ENCODE measurements at places on chromosomes 2 and 18.
A peak's percentile ranks its signal among the peaks of the same experiment; 100 is the strongest.

DNA sequence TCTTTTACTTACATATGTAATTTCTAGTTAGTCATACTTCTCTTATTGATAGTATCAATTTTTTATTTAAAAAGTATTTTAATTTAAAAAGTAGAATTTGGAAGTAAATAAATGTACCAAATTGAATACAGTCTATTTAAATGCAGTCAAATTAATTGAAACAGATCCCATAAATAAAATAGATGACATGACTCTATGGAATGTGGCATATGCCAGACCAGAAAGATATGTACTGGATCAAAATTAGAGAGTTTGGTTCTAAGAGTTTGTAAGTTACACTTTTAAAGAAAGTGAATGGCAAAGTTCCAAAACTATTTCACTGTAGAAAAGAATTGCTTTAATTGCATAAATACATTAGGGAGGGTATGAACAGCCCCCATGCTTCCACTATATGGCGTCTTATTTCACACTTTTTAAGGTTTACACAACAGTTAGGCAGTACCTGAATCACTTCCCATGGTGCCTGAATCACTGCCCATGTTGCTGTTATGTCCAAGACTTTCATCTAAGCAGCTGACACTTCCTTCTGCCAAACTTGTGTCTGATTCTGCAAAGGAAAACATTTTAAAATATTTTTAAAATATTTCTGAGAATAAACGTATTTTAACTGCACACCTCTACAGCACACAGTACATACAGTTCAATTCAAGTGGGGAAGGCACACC lies 25.2 kb downstream of the IFIH1 start:
- DNase-seq: peak; percentile 34

DNA sequence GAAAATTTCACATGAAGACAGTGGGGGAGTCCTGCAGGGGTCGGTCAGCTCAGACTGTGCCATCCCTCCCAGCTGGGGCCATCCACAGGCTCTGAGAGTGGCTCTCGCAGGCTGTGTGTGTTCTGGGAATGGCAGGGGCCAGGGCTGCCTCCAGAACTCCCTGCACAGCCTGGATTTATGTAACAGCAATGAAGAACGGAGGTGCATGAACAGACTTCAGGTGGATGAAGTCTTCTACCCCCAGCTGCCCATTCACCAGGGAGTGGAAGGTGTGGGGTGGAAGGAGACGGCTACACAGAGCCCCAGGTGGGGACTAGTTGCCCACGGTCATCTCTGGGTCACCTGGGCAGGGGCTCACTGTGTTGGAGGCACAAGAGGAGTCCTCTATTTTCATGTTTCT lies 56.1 kb upstream of the HDAC4 start:
- DNase-seq: no peak

- no peak for DNase-seq
Measured at GRCh38 chr18:9700261-9700796, 7.8 kb upstream of the RAB31 start.

DNA sequence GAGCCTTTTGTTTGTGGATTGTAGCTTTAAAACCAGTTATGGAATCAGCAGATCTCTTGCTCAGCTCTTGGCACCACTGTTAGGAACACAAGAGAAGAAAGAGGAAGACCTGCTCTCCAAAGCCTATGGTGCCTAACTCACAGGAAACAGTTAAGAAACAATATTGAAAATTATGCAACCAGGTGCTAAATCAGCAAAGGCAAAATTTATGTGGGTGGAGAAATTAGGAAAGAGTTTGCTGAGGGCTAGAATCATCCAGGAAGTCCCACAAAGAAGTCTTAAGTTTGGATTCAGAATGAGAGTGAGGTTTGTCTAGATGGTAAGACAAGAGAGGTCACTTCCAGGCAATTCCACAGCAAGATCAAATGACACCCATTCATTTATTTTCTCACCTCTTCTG lies 49.4 kb downstream of the AOX1 start:
- no peak for DNase-seq

DNA sequence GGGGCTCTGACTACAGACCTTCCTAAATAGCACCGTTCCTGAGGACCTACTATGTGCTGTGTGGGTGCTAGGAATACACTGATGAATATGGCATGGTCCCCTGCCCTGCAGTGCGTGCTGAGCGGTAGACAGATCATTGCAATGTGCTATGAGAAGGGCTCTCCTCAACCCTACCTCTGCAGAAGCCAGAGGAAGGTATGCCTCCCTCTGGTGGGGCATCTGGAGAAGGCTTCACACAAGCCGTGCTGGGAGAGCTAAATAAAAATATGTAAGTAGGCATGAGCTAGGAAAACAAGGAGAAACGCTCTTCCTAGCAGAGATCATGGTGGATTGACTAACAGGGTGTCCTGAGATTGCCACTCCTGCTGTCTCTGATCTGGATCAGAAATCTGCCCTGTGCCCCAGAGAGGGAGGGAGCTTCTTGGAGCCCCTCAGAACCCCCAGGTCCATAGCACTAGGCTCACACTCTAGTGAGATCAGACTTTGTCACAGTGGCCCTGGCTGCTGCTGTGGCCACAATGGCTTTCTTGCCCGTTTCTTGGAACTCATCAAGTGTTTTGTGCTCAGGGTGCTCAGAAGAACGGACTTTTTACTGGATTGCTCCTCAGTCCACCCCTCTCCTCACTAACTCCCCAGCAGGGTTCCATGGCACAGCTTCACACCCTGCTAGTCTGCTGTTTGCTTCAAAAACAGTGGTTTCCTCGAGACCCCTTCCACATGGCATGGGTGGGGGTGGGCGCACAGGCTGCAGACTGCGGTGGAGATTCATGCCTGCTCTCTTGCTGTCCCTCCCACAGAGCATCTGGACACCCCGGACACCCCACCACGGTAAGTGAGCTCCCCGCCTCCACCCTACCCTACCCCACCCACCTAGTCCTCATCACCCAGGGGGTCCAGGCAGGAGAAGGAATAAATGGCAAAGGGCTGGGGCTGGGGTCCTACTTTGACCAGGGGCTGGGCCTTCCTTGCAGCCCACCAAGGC lies 14.2 kb downstream of the SIGLEC15 start:
- peak; percentile 91 for DNase-seq

GRCh38 chr2:109335631-109336176 lies 206.7 kb downstream of the SH3RF3 start:
- DNase-seq: peak; percentile 84

GRCh38 chr18:46478796-46479195 lies 178.2 kb downstream of the LOXHD1 start:
- DNase-seq: no peak

DNA sequence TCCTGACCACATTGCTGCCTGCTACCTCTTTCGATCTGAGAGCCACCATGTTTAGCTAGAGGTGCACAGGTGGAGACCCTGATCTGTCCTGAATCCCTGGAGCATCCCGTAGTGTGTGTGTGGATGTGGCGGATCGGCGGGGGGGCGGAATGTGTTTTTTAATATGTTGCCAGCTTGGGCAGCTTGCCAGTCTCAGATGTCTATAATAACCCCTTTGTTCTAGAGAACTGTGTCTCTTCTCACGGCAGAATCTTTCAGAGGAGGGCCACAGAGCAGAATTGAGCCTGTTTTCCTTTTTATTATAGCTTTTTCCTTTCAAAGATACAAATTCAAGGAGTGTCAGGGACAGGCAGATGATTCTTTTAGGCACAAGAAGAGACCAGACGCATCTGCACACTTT lies 934.1 kb upstream of the KLHL29 start:
- no peak for DNase-seq

- no peak for DNase-seq
Measured at GRCh38 chr2:190637903-190638618, 10.8 kb upstream of the NAB1 start.

DNA sequence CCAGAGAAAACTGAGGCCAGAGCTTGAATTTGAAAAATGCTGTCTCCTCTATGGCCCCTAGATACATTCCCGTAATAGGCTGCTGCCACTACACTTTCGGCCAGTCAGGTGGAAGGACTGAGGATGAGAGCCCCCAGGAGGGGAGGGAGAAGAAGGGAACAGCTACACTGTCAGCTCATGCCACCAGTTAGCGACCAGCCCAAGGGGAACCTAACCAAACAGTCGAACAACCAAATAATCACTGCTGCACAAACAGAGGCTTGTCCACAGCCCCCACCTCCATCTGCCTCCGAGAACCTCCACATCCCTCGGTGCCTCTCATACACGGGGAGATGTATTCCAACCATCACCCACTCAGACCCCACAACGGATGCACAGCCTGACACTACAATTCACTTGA lies 7.3 kb downstream of the ZNF516 start:
- no peak for DNase-seq

DNA sequence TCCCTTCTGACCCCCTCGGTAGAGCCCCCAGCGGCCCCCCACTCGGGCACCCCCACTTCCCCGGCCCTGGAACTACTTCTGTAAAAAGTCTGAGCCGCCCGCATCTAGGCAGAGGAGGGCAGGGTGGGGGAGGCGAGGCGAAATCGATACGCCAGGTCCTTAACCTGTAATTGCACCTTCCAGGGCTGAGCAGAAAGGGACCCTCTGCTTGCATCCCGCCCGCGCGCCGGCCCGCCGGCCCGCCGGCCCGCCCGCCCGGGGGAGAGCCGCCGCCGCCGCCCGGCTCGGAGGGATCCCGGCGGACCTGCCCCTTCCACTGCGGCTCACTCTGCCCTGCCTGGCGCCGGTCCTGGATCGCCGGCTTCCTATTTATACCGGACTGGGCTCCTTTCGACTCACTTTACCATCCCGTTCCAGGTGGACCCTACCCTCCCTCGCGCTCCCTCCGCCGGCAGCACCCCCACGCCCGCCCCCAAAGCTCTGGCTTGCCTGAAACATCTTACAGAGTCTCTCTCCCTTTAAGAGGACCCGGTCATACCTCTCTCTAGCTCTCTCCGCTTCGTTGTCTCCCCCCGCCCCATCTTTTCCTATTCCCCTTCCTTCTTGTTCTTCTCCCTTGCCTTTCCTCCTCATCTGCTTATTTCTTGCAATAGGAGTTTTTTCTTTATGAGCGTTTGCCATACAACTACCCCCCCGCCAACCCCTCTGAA lies 797 bp downstream of the KLHL14 start:
- DNase-seq: no peak

DNA sequence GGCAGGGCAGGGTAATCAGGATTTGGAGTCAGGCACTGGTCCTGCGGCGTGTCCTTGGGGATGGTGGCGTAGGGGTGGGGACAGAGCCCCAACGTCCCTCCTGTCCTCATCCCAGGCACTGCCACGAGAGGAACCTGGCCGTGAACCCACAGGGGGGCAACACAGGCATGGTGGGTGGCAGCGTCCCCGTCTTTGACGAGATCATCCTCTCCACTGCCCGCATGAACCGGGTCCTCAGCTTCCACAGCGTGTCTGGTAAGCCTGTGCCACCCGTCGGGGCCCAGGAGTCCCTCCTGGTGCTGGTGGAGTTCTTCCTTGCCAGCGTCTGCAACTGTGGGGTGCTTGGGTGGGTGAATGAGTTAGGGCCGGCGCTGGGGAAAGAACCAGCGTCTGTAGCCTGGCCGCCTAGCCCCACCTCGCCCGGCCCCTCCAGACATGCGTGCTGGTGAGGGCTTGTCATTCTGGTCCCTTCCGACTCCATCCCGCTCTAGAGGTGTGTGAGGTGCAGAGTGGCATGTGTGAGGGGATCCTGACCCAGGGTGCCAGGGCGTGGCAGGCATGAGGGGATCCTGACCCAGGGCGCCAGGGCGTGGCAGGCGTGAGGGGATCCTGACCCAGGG lies 8.0 kb downstream of the D2HGDH start:
- no peak for DNase-seq

GRCh38 chr18:70464343-70465114 lies 175.7 kb downstream of the SOCS6 start:
- DNase-seq: peak; percentile 81

- DNase-seq: no peak
Measured at GRCh38 chr2:18517386-18517785, 43.1 kb downstream of the RDH14 start.

GRCh38 chr2:37459095-37459981 lies 114.9 kb downstream of the QPCT start:
- DNase-seq: peak; percentile 86

DNA sequence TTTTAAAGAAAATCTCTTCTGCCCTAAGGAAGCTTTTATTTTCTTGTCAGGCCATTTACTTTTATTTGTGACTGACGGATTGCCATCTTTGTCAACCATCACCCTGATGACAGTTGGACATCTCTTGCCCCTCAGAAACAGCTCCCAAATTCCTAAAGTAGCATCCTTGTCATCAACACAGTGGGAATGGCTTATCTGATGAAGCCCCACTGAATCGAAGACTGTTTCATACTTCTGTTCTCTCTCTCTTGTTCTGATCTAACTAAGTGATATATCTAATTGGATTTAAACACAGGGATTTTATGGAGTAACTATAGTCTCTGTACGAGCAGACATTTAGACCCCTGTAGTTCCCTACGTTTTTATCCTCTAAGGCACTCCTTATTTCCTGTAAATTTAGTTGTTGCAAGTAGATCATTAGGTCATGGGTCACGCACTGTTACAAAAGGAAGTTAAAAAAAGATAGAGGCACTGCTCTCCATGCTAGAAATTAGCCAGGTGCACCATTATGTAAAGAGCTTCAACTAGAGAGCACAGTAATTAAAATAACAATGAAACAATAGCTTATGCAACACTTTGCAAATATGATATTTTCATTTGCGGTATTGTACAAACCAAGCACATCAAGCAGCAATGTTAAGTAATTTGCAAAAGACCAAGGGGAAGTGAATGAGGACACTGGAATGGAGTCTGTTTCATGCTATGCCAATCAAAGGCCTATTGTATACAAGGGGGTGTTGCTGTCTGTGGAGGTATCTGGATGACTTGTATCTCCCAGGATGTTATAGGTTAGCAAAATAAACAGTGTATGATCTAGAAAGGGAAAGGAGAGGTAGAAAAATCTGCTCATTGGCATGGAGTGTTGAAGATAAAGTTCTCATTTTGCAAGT lies 284.7 kb downstream of the LRRTM1 start:
- DNase-seq: no peak

- DNase-seq: no peak
Measured at GRCh38 chr2:70835643-70836042, at the start of gene CD207. Gene CD207 (minus strand): TSS chr2:70835816. CDS start chr2:70835776, 40 bp downstream.

- no peak for DNase-seq
Measured at GRCh38 chr2:58938988-58939387, 697.9 kb upstream of the FANCL start.

DNA sequence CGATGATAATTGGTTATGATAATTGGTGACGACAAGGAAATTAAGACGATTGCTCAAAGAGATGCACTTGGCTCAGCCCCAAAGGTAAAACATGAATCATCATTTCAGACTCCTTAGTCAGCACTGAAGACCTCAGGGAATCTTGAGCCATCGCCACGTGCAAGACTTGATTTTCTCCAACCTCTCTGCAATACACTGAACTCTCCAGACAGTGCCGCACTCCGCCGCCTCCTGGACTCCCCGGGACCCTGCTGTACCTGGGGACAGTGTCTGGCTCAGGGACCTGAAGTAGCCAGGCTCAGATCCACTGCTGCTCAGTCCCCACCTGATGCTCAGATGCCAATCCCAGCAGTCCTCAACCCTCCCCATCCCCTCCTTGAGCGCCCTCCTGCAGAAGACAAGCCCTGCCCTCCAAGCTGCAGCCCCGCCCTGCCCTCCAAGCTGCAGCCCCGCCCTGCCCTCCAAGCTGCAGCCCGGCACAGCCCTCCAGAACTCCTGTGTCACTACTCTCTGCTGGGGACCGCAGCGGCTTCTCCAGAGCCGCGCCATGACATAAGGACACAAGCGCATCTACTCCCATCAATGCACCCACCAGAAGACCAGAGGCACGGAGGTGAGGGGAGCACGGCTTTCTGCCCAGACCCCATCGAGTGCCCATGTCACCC lies 1.1 kb downstream of the TMEM18 start:
- peak; percentile 89 for DNase-seq

- DNase-seq: no peak
Measured at GRCh38 chr18:69222089-69222488, 178.6 kb upstream of the DOK6 start.

- DNase-seq: no peak
Measured at GRCh38 chr18:21700528-21701075, 4.0 kb downstream of the ABHD3 start.

GRCh38 chr2:83002706-83003105 lies 1456.4 kb downstream of the SUCLG1 start:
- DNase-seq: no peak
